ENCODE measurements at places on chromosomes 6 and 20. TPM values are rescaled to one million over a fixed set of nuclear protein-coding genes. Genes with fewer than 3 reads are reported as not detected.

Gene TUBE1
- total RNA-seq, result 34.8 TPM

Gene PSORS1C2
- total RNA-seq, result not detected

Gene ZBTB46
- 5.4 TPM for total RNA-seq

- no peaks in the 10 kb centered on the region for H3K36me3 ChIP-seq
- H3K27me3 ChIP-seq, result no peaks in the 10 kb centered on the region
- H3K4me1 ChIP-seq, result no peaks in the 10 kb centered on the region
- no peak for DNase-seq
These were observed 708.4 kb downstream of the CD109 start for GRCh38 chr6:74404366-74404765.

GRCh38 chr6:164079275-164079600 is 664.7 kb downstream of the QKI start:
- DNase-seq, result no peak
- H3K36me3 ChIP-seq, result no peaks in the 10 kb centered on the region
- no peak overlapping the region for H3K27ac ChIP-seq
- H3K4me1 ChIP-seq, result no peaks in the 10 kb centered on the region

DNA sequence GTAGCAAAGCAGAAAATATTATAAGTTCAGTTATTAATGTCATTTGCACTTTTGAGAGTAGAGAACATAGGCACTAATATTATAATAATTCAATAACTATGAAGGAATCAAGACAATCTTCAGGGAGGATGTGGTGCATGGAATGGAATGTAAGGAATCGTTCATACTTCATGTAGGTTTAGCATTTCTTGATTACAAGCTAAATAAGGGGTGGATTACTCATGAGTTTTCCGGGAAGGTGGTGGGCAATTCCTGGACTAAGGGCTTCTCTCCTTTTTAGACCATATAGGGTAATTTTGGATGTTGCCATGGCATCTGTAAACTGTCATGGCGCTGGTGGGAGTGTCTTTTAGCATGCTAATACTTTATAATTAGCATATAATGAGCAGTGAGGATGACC is 9.1 kb upstream of the BTNL2 start:
- H3K27ac ChIP-seq, result no peak overlapping the region
- no peaks in the 10 kb centered on the region for H3K4me1 ChIP-seq
- peaks cover 5% of the 10 kb centered on the region for H3K27me3 ChIP-seq

GRCh38 chr6:92510137-92510536 is 909.2 kb downstream of the EPHA7 start:
- no peaks in the 10 kb centered on the region for H3K27me3 ChIP-seq
- no peak overlapping the region for H3K4me3 ChIP-seq
- H3K36me3 ChIP-seq, result no peaks in the 10 kb centered on the region
- H3K27ac ChIP-seq, result no peak overlapping the region
- no peaks in the 10 kb centered on the region for H3K4me1 ChIP-seq
- DNase-seq, result no peak

- no peak overlapping the region for H3K27ac ChIP-seq
- H3K4me1 ChIP-seq, result no peaks in the 10 kb centered on the region
- DNase-seq, result no peak
- no peaks in the 10 kb centered on the region for H3K27me3 ChIP-seq
- no peaks in the 10 kb centered on the region for H3K36me3 ChIP-seq
These were observed 29.2 kb upstream of the CGA start for GRCh38 chr6:87124074-87124473.

- H3K4me3 ChIP-seq, result no peak overlapping the region
- no peak for DNase-seq
- no peak overlapping the region for H3K27ac ChIP-seq
- peaks cover 15% of the 10 kb centered on the region for H3K4me1 ChIP-seq
- H3K36me3 ChIP-seq, result no peaks in the 10 kb centered on the region
These were observed 35.7 kb downstream of the IGF2R start for GRCh38 chr6:160004419-160005175.

GRCh38 chr6:127100510-127101140 is 17.8 kb upstream of the RSPO3 start:
- H3K27ac ChIP-seq, result no peak overlapping the region
- H3K27me3 ChIP-seq, result no peaks in the 10 kb centered on the region
- H3K4me1 ChIP-seq, result no peaks in the 10 kb centered on the region
- no peak overlapping the region for H3K4me3 ChIP-seq

DNA sequence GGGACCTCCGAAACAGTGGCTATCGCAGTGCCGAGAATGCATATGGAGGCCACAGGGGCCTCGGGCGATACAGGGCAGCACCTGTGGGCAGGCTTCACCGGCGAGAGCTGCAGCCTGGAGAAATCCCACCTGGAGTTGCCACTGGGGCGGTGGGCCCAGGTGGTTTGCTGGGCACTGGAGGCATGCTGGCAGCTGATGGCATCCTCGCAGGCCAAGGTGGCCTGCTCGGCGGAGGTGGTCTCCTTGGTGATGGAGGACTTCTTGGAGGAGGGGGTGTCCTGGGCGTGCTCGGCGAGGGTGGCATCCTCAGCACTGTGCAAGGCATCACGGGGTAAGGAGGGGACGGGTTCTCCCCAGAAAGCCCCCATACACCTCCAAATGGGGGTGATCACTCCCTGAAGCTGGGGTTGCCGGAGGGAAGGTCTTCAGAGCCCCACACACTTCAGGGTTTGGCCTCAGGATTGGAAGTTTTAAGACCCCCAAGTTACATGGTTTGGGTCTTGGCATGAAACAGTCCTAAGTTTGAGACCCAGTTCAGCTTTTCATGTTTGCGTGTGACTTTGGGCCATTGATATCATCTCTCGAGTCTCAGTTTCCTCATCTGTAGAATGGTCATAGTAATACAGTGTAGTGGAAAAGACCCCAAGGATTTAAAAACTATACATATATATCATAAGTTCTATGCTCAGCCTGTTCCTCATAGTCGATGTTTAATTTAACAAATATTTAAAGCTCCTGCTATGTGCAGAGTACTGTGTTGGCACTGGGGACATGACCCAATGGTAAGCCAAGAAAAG is 4.3 kb downstream of the BPIFB4 start:
- H3K27ac ChIP-seq, result no peak overlapping the region
- H3K36me3 ChIP-seq, result no peaks in the 10 kb centered on the region

- no peak overlapping the region for H3K4me3 ChIP-seq
- DNase-seq, result peak; percentile 55
- H3K27me3 ChIP-seq, result no peaks in the 10 kb centered on the region
- H3K4me1 ChIP-seq, result peaks cover 8% of the 10 kb centered on the region
- H3K27ac ChIP-seq, result peak overlapping the region; percentile 69
These were observed 67.1 kb upstream of the ZNFX1 start for GRCh38 chr20:49344975-49345374.

DNA sequence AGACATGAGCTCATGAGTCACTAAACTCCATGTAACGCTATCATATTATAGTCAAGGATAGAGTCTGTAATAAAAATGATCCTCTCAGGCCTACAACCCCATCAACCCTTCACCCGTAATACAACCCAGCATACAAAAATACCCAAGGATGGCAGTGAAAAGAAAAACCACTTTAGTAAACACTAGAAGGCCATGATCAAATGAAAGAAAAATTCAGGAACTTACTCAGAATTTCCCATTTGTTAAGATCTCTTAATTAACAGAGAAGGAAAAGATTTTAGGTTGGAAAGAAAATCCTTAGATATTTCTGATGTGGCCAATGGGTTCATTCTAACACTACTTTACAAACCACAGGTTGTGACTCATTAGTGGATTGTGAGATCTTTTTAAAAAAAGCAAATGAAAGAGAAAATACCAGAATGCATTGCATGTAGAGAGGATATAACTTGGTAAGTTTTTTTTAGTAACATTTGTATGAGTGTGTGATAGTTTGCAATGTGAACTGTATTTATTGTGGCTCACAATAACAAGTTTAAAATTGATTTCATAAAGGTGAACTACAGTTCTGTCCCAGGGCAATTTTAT is 8.0 kb upstream of the UBE2J1 start:
- H3K27me3 ChIP-seq, result no peaks in the 10 kb centered on the region
- H3K4me1 ChIP-seq, result no peaks in the 10 kb centered on the region
- no peak overlapping the region for H3K27ac ChIP-seq
- H3K4me3 ChIP-seq, result no peak overlapping the region
- DNase-seq, result no peak
- H3K36me3 ChIP-seq, result no peaks in the 10 kb centered on the region

DNA sequence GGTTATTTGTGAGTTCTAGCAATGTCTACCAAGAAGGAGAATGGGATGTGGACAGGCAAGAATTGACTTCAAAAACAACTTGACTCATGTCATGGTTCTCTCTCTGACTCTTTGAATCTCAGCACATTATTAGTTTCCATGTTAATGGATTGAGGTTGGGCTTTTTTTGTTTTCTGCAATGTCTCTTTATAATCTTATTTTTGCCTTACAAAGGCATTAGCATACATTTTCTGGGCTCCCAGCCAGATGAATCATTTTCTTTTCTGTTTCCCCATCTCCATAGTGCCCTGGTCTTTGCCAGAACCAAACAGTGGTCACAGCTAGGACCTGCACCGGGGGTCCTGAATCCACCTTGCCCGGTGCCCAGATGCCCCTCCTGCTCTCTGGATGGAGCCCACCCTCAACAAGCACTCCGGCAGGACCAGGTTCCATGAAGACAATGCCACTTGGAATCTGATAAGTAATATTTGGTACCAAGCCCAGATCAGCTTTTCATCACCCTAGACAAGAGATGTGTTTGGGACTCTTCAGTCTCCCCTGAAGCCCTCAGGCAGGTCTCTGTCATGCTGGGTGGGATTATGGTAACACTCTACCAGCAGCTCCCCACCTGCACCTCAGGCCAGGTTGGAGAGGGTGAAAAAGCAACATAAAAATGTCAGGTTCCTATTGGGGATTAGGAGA is 266.7 kb upstream of the SULF2 start:
- no peak overlapping the region for H3K4me3 ChIP-seq
- no peak for DNase-seq
- no peak overlapping the region for H3K27ac ChIP-seq
- H3K36me3 ChIP-seq, result no peaks in the 10 kb centered on the region

DNA sequence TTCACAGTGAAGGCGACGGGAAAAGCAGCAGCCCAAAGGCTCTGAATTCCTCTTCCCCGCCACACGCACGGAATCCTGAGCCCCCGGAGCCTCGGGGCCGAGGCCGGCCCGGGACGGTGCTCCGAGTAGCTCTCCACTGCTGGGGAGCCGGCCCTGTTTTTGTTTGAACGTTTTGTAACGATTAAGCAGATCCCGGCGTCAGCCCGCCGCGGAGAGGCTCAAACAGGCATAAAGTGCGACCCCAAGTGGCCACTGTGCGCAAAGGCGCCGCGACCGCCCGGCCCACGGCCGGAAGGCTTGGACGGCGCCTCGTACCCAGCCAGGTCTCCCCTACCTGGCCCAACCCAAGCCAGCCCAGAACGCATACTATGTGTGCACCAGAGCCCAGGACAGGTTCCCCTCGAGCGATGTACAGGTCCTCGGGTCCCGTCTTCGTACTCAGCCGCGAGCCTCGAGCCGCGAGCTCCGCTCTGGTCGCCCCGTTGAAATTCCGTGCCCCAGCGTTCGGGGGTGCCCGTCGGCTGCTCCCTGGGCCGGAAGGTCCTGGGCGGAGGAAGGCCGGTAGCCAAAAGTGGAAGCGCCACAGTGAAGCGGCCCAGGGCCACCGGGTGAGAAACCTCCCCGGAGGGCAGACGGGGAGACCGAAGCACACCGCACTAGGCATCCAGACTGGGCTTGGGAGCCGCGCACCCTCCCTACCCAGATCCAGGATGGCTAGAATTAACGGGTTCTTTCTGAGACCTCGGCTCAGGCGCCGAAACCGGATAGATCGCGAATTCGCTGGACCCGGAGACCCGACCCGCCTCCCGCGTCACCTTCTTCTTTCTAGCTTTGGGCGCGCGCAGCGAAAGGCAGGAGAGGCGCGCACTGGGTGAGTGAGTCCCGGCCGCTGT is 1.2 kb upstream of the MAFB start:
- DNase-seq, result peak; percentile 94
- H3K27me3 ChIP-seq, result peaks cover 24% of the 10 kb centered on the region
- H3K36me3 ChIP-seq, result no peaks in the 10 kb centered on the region
- H3K4me3 ChIP-seq, result peak overlapping the region; percentile 1
- peak overlapping the region; percentile 94 for H3K27ac ChIP-seq

GRCh38 chr6:169251371-169251802 is 2.3 kb downstream of the THBS2 start:
- no peaks in the 10 kb centered on the region for H3K36me3 ChIP-seq
- peaks cover 5% of the 10 kb centered on the region for H3K4me1 ChIP-seq
- no peaks in the 10 kb centered on the region for H3K27me3 ChIP-seq
- H3K4me3 ChIP-seq, result no peak overlapping the region

- H3K36me3 ChIP-seq, result no peaks in the 10 kb centered on the region
- no peak for DNase-seq
- no peak overlapping the region for H3K4me3 ChIP-seq
- H3K27me3 ChIP-seq, result no peaks in the 10 kb centered on the region
- no peaks in the 10 kb centered on the region for H3K4me1 ChIP-seq
These were observed 5.0 kb upstream of the GABRR2 start for GRCh38 chr6:89320012-89320559.

DNA sequence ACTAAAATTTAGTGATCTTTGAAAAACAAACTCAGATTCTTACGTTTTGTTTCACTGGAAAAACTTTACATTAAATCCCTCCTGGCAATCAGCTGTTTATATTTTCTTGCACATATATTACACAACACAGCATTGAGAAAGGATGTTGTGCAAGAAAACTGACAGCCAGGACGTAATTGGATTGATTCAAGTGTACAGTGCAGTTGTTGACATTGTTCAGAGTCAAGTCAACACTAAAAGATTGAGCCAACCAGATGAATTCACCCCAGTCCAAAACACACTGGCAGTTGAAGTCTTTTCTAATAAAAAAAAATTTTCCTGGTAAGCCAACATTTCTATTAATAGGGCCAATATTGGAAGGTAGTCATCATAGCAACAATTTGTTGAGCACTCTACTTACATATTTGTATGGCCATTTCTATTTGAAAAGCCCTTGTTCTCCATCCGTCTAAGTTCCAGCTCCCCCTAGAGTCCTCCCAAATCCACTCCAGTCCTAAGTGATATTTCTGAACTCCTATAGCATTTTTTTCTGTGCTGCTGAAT is 20.9 kb upstream of the VNN1 start:
- no peaks in the 10 kb centered on the region for H3K27me3 ChIP-seq
- no peak overlapping the region for H3K4me3 ChIP-seq
- DNase-seq, result no peak
- peak overlapping the region; percentile 78 for H3K27ac ChIP-seq
- H3K4me1 ChIP-seq, result peaks cover 31% of the 10 kb centered on the region
- no peaks in the 10 kb centered on the region for H3K36me3 ChIP-seq

- peak overlapping the region; percentile 39 for H3K27ac ChIP-seq
- DNase-seq, result peak; percentile 77
- no peak overlapping the region for H3K4me3 ChIP-seq
- H3K27me3 ChIP-seq, result no peaks in the 10 kb centered on the region
- H3K36me3 ChIP-seq, result peaks cover 1% of the 10 kb centered on the region
- H3K4me1 ChIP-seq, result no peaks in the 10 kb centered on the region
These were observed 14.5 kb downstream of the GNL1 start for GRCh38 chr6:30541515-30542403.

- H3K27me3 ChIP-seq, result no peaks in the 10 kb centered on the region
- no peaks in the 10 kb centered on the region for H3K36me3 ChIP-seq
These were observed 5.6 kb upstream of the IFNGR1 start for GRCh38 chr6:137224799-137225198.

- peaks cover 28% of the 10 kb centered on the region for H3K4me1 ChIP-seq
- H3K27ac ChIP-seq, result peak overlapping the region; percentile 2
These were observed 12.8 kb downstream of the DLL1 start for GRCh38 chr6:170277893-170278742.
